ENCODE measurements at places on chromosomes 2 and 18.

GRCh38 chr2:99651930-99652670, 162.3 kb upstream of the REV1 start:
- no peak for DNase-seq

GRCh38 chr2:72719416-72719815, 106.4 kb downstream of the EXOC6B start:
- DNase-seq: no peak

GRCh38 chr2:233926806-233927205, 9.6 kb downstream of the TRPM8 start:
- no peak for DNase-seq

GRCh38 chr2:232170396-232170795, 208.2 kb upstream of the ALPP start:
- DNase-seq: no peak

DNA sequence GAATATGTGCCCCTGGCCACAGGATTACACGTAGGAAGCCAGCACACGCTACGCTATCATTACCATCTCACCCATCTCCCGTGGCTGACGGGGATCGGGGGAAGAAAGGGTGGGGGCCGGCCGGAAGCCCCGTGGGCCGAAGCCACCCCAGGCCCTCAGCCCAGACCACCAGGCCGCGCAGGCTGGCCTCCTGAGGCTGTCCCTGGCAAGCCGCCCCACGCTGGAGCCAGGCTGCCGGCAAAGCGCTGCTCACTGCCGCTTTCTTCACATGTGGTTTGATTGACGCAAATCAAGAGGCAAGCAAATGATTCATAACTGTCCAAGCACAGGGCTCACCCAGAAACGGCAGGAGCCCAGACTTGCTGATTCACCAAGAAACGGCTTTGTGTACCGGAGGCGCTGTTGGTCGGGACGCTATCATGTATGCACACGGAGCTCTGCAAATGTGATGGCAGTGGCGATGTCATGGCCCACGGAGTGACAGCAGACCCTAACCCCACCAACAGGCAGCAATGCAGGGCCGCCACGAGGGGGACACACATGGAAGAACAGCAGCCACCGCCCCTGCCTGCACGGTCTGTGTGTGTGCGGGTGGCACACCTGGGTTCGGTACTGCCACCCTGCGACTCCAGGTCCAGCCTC, 125.7 kb downstream of the HDAC4 start:
- DNase-seq: no peak

DNA sequence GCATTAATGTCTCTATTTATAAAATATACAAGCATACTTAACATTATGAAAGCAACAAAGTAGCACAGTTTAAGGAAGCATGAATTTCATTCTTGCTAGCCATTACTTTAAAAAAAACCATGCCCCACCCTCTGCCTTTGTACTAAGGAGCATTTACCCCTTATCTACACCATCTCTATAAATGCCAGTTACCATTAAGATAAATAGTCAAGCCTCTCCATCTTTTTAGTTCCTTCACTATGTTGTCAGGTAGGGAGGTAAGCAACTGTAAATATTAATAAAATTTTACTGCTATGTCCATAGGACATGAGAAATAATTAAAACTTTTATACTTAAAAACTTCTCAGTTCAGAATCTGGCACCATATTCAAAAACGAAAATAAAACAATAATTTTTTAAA, 42.1 kb downstream of the ROCK1 start:
- no peak for DNase-seq

GRCh38 chr2:159959136-159959535, 103.3 kb downstream of the PLA2R1 start:
- no peak for DNase-seq

DNA sequence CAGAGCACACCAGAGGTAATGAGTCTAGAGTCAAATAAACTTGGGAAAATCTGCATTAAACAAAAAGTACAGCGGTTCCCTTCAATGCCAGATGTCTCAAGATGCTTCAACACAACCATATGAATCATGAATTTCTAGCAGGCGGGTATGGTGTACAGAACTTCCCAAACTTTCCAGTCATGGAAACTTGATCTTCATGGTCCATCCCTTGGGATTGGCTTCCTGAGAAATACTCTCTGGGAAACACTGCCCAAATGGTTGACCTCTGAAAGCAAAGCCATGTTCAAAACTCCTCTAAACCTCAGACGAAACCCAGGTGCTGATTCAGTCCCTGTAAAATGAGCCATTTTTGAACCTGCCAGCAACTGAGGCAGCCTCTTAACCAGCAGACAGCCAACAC, 16.4 kb upstream of the TMEM247 start:
- DNase-seq: no peak

- DNase-seq: no peak
Measured at GRCh38 chr2:40329739-40330030, 122.2 kb downstream of the SLC8A1 start.

- no peak for DNase-seq
Measured at GRCh38 chr2:131031431-131031841, 61.8 kb downstream of the FAM168B start.

DNA sequence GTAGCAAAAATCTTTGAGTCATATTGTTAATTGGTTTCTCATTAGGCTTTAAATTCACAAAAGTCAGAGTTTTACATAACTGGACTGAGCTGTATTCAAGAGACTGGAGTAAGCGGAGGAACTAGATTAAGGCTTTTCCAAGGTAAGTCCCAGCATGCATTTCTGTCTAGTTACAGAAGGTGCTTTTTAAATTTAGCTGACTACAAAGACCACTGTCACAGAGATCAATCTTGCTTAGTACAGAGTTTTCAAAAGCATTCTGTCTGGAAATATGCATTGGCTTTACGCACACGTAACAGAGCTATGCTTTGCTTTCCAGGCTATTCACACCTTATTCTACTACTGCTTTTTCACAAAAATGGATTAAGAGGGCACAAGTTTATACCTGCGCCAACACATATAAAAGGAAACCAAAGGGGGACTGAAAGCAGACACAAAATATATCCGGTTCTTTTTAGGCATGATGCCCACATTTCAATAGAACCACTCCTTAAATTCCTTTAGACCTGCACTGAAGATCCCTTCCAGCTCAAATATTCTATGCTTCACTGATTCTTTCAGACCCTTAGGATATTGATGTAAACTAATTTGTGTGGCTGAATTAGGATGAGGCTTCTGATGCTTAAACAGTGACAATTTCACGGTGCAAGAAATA, 560.7 kb upstream of the CRIM1 start:
- DNase-seq: no peak

DNA sequence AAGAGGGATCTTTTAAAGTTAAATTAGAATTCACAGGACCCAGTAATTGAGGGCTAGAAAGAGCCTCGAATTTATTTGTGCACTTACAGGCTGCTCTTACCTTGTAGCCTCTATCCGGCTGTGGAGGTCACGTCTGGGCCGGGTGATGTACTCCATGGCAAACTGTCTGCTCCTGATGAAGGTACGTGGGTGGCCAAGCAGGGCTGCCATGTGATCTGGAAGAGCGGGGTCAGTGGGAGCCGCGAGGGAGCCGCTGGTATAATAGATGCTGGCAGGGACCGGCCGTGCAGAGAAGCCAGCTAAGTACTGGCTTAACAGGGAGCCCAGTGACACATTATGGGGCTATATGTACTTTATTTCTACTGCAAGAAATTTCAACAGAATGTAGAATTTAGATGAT, 59.2 kb downstream of the ADI1 start:
- DNase-seq: no peak

DNA sequence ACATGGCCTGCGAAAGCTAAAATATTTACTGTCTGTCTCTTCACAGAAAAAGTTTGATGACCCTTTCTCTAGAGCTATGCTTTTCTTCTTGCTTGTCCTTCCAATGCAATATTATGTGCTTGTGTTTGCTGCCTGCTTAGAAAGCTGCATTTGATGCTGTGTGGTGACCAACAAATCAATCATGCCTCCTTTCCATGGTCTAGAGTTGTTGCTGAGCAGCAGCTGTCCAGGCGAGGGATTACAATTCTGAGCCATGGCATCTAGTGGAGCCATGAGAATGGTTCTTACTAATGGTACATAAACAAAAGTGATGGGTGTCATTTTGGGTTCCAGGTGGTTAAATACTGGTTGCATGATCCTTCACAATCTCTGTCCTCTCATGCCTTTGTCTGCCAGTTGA, 1142.1 kb downstream of the DPP10 start:
- no peak for DNase-seq

- no peak for DNase-seq
Measured at GRCh38 chr18:49459404-49460171, 857 bp downstream of the DYM start.

GRCh38 chr2:100470898-100471514, 724 bp downstream of the NMS start:
- DNase-seq: no peak

- peak; percentile 38 for DNase-seq
Measured at GRCh38 chr2:178479275-178479616, 846 bp upstream of the FKBP7 start.

DNA sequence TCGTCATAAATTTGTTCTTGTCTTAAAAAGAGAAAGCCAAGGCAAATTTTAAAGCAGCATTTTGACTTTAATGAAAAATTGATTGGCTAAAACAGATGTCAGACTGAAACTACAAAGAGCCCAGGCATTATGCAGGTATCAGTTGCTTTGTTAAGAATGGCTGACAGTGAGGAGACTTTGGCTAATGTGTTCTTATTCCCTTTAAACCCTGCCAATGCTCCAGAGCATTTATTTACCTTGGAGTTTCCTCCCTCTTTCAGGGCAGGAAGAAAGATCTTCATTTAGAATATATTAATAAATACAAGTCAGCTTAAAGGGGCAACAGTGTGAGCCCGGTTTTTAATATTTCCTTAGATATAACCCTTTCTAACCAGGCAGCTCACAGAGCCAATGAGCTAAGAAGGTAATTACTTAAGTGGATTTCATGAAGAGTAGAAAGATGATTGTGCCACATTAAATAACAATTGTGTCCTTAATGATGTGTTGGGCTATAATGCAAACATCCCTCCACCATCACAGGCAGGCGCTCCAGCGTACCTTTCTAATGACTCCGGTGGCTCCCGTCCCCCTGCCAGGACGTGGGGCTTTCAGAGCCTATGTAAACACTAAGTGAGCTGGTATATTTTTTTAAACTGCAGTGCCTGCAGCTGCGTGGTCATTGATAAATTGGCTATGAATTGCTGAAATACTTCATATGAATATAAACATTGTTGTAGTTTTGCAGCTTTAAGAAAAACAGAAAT, 349.4 kb upstream of the POU3F3 start:
- no peak for DNase-seq

DNA sequence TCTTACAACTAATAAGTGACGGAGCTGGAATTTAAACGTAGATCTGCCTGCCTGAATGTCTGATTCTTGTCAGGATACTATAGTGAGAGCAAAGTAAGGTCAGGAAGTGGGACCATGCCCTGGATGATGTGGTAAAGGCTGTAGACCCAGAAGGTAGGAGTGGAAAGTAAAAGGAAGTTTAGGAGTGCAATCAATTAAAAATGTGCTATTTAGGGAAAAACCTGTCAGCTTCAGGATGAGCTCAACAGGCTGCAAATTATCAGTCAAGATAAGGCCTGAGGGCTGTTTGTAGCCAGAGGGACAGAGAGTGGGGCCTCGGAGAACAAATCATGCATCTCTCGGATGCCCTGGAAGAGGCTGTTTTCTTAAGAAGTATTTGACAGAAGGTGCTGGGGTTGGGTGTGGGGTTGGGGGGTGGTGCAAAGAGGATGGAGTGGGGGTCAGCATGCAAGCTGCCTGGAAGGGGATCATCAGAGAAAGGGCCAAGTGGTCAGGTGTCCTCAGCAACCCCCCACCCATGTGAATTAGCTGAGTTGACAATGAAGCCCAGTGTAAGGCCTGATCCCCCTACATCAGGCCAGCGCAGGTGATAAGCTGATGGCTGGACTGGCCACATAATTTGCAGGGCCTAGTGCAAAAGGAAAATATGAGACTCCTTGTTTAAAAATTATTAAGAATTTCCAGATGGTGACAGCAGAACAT, 53.2 kb upstream of the MAPRE3 start:
- DNase-seq: no peak

DNA sequence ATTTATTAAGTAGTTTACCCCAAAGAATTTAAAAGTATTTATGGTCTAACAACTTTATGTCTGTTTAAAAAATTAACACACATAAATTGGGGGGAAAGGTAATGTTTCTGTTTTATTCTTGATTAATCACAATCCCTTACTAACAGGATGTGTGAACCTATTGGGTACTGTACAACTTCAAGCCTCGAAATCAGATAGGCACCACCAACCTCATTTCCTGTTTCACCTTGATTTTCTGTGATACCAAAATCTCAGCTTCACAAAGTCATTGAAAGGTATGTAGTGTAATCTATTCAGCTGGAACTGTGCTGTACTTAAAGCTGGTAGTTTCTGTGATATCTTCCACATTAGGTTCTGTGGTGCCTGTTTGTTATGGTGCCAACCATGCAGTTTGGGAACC, 4.0 kb downstream of the RNMT start:
- no peak for DNase-seq

- no peak for DNase-seq
Measured at GRCh38 chr2:151408788-151409600, 708 bp upstream of the RIF1 start.

DNA sequence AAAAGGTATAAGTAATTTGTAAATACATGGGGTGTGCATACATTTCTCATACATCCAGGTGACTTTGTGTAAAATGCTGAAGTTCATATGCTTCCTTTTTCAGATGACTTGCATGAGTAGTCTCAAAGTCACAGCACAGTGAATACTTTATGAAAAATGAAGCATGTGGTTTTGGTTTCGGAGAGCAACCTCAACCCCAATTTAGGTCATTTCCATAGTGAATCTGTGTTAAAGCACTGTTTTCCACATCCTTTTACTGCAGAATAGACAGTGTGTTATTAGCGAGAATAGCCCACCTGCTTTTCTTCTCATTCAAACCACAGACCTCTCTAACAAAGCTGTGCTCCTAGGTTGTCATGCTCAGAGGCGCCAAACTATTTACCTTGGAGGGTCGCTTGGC, 204.4 kb upstream of the RASGRP3 start:
- no peak for DNase-seq

DNA sequence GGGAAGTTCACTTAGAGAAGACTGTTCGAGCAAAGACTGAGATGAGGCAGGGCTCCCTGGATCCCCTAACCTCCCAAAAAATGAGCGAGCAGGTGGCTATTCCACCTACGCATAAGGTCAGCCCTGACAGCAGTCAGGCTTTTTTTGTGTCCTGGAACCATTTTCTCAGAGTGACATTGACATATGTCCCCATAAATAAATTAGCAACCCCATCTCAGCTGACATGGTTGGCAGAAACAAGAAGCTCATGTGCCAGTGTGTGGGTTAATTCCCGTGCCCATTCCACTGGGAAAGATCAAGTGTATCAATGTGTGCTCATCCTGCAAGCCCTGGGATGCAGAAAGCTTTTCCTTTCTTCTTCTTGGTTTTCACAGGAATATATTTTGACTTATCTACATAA, 740.4 kb upstream of the CELF4 start:
- DNase-seq: no peak

- DNase-seq: no peak
Measured at GRCh38 chr2:160267022-160267421, 67.0 kb upstream of the ITGB6 start.

DNA sequence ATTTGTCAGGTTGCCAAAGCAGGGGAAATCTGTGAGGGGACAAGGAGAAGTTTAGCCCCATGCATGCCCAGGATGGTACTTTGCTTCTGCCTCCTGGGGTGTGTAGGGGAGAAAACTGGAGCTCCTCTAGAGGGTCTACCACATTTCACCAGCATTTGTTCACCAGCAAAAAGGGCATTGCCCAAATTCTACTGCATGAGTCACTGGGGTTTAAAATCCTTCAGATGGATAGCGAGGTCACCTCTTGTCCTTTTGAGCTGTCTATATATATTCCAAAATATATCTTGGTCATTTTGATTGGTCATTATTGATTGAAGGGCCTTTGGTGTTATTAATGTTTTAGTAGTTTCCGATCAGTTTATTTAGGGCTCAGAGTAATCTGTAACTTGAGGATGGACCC, 18.7 kb downstream of the FHOD3 start:
- DNase-seq: no peak

GRCh38 chr2:177556153-177556552, 163.6 kb downstream of the AGPS start:
- DNase-seq: no peak

All from NCI-H2029 treated with DMSO at 0.1 percent for 48 hours (cell line).